Ureter (tissue), 1 donor: ENCODE measurements at places on chromosomes 6 and 20. TPM values are rescaled to one million over a fixed set of nuclear protein-coding genes. Genes with fewer than 3 reads are reported as not detected.
A peak's percentile ranks its signal among the peaks of the same experiment; 100 is the strongest.

Gene EDN3
- 0.16 TPM for total RNA-seq

Gene ANKEF1
- 9.0 TPM for total RNA-seq

Gene GLP1R
- 0.36 TPM for total RNA-seq

DNA sequence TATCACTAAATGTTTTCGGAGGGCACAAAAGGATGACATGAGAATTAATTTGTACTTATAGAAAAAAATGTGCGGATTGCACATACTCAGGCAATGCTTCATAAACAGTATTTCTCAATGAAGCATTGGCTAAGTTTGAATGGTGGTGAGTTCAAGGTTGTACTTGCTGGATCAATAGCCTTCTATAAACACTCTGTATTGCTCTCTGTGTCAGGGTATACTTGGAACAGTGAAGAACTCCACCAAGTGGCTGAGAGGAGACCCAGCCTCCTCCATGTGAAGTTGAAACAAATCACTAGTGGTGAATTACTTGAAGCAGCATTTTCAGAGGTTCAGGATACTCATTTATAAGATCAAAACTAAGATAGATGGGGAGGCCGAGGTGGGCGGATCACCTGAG is 360.6 kb downstream of the RIMS1 start:
- DNase-seq = no peak

- DNase-seq = no peak
Measured at GRCh38 chr6:120945905-120946594, 388.2 kb downstream of the TBC1D32 start.

GRCh38 chr20:31569163-31570020 is 35.7 kb upstream of the ID1 start:
- peak; percentile 74 for DNase-seq

DNA sequence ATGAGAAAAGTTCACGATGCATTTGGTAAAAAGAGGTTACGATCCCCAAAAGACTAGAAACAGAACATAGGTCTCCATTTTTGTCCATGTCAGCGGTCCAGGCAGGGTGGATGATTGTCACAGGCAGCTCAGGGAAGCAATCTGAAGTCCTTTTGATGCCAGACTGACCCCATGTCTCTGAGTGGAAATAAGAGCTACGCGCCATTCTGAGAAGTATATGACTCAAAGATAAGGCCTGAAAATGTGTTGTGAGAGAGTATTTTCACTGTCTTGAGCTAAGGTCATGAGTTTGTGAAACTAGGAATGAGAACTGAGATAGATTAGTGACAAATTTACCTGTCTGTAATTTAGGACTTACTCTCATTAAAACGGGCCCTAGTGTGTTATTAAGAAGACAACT is 69.5 kb downstream of the LYRM4 start:
- DNase-seq = no peak

DNA sequence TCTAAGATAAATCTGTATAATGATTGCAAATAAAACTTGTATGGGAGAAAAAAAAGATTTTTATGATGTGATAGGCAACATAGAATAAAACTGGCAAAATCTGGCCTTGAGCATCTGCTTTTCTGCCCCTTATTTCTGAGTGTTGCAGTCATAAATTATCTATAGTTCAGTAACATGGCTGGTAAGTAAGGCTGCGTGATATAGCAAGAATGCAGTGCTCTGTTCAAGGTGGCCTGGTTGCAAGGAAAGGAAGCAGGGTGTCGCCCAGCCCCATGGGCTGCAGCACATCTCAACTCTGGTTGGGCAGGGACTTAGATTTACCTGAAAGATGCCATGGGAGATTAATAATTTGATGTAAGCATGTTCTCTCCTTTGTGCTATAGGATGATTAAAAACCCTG is 579.5 kb downstream of the LMBRD1 start:
- no peak for DNase-seq

DNA sequence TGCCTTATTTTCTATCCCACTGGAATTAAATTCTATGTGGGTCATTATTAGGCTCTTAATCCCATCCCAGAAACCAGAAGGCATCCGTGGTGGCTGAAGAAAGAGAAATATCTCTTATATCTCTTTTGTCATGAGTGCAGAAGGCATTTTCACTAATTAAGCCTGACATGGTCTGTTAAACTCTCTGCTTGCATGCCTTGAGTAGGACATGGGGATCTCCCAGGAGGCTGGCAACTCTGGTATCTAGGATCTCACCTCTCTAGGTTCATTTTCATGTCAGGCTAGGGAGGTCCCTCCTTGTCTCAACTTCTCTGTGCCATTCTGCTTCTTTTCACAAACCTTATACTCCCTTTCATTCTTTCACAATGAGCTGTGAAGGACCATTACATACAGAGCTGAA is 25.3 kb upstream of the GPR63 start:
- no peak for DNase-seq

DNA sequence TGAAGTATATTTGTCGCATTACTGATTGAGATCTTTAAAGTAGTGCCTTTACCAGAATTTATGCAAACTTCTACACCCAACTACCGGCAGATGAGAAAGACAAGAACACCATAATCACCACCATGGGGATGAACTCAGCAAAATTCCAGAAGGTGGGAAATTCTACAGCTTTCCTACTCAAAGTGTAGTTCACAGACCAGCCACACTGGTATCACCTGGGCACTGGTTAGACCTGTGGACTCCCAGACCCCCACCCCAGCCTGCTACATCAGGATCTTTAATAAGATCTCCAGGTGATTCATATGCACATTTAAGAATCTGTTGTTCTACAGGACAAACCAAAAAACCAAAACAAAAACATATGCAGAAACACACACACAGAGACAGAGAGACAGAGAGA is 67.9 kb downstream of the POPDC3 start:
- no peak for DNase-seq

DNA sequence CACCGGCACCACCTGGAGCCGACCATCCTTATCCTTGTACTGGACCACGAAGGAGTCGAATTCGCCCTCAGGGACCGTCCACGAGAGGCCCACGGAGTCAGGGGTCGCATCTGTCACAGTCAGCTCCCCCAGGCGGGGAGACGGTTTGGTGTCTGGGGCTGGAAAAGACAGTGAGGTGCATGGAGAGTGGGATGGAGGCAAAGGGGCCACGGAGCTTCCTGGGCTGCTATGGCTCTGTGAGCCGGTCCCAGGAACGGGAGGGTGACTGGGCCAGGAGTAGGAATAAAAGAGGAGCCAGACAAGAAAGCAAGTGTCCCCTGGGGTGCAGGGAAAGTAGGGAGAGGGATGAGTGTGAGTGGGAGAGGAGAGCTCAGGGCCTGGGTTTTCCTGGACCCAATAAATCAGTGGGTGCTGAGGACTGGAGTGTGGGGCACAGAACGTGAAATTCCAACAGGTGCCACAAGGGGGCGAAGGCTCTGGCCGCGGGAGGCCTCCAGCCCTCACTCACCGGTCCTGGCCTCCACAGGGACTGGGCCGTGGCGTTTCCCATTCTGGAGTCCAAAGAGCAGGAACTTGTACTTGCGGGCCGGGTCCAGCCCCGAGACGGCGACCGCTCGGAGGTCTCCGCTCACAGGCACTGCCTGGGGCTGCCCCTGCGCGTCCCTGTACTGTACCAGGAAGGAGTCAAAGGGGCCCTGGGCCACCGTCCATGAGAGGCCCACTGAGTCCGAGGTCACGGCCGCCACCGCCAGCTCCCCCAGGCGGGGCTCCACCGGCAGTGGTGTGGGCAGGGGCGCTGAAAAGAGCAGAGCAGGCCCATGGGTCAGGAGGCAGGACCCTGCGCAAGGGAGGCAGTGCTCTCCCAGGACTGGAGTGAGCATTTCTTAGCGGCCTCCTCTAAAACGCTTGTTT is 9.9 kb downstream of the CYP21A2 start:
- peak; percentile 78 for DNase-seq

DNA sequence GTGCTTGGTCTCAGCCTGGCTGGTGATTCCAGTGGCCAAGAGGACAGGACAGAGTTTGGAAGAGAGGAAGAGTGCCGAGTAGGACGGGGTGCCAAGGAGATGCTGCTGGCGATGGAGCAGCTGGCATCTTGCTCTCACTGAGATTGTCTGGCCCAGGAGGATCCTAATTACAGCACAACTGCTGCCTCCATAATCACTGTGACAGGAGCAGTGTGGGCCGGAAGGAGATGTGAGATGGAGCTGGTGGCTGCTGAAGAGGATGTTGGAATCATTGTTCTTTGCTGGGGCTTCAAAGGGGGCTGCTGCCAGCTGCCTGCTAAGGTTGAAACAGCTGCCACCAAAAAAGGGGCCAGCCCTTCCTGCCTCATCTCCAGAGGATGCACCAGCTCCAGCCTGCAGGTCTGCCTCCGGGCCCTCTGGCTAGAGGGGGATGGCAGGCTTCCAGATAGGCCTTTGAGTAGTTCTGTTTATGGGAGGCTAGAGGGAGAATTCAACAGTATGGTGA is 214.4 kb downstream of the RNF144B start:
- DNase-seq = no peak

DNA sequence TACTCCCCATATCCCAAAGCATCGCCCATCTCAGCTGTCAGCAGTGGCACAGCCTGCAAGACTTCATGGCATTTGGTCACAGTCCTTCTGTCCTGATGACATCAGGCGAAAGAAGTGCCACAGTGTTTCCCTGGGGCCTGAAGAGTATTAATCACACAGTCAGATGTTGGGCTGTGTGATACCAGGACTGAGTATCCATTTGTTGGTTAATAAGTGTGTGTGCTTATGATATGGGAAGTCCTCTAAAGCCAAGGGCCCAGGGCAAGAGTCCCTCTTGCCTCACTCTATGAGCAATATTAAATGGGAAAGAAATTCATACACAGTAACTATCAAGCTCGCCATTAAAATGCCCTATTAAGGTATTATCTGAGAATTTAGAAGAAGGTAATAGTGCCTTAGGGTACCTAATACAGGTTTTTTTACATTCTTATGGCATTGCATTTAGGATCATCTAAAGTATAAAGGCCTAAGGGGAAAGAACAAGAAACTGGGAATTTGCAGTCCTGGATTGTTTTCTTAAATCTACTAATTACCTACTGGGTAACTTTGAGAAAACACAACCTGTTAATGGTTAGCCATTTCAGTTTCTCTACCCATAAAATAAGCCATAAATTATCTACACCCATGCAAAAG is 204.1 kb upstream of the PREP start:
- no peak for DNase-seq

DNA sequence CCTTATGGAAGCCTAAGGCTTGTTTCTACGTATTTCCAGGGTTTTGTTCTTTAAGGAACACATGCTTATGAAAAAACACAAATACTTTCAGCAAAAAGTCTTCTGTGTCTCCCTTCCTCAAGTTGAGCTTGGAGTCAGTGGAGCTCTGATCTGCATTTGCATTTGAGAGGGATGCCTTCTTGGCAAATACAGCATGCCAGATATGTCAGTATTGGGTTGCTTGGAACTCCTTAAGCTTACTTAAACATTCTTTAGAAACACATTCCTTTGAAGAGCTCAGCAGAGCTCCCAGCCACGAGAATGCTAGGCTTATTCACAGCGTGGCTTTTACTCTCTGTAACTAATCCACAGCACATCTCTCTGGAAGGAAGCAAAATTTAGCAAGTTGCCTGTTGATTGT is 68.3 kb downstream of the ANKRD6 start:
- DNase-seq = no peak

DNA sequence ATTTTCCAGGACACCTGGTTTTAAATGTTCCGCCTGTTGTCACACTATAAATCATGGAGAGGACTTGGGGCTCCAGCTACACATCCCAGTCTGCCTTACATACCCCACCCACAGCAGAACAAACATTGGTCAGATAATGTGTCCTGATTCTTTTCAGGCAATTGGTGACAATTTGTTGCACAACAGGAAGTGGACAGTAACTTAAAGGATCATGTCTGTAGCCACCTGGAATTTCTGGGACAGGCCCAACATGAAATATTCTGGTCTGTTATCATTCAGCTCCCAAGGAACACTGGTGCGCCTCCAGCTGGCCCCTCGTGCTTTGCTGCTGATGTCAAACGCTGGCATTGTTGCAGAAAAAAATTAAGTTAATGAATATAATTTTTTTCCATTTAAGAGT is 117.2 kb downstream of the SOBP start:
- DNase-seq = no peak

DNA sequence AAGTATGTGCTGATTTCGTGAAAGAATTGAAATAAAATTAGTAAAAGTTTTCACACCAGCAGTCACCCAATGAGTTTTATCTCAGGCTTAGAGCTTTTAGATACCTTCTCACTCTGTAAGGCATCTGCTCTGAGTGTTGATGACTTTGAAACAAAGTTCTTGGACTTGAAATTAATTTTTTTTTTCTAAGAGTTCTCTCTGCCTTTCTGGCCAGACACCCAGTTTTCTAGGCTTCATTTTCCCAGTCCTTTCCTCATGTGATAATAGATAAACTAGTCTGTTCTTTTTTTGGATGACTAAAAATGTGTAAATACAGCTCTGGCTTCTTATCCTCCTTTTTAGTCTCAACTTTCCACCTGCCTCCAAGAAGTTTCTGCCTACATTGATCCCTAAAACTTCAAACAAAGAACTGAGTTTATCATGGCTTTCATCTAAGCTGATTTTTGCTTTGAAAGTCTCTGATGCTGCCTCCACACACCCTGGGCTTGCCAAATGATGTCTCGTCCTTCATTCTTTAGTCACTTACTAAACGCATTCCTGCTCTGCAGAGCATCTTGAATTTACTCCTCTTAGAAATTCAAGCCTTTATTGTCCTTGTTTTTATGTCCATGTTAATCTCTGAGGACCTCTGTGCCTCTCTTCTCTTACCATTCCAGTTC is 32.7 kb downstream of the SLX4IP start:
- no peak for DNase-seq

- DNase-seq = no peak
Measured at GRCh38 chr20:20711413-20711812, 1.0 kb downstream of the RALGAPA2 start.

DNA sequence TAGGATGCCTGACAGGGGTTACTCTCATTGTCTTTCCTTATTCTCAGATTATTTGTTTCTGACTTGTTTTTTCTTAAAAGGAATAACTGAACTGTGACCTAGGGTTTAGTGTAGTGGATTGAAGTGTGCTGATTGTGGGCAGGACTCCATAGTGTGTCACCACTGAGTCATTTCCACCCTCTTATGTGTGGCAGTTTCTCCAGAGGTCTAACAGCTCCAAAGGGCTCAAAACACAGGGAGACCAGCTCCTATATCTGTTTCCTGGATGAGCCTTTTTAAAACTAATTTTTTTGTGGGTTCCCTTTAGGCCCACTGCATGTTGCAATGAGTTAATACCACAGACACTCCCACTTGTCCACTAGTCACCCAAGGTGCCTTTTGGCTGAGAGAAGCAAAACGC is 951.1 kb upstream of the ADGRB3 start:
- DNase-seq = no peak
